ENCODE measurements at places on chromosomes 7 and 10.

GRCh38 chr10:91410638-91411371 lies 661 bp downstream of the HECTD2 start:
- H3K4me1 ChIP-seq = peaks cover 13% of the 10 kb centered on the region
- peaks cover 2% of the 10 kb centered on the region for H3K36me3 ChIP-seq
- peak overlapping the region; percentile 90 for H3K27ac ChIP-seq
- no peaks in the 10 kb centered on the region for H3K27me3 ChIP-seq

DNA sequence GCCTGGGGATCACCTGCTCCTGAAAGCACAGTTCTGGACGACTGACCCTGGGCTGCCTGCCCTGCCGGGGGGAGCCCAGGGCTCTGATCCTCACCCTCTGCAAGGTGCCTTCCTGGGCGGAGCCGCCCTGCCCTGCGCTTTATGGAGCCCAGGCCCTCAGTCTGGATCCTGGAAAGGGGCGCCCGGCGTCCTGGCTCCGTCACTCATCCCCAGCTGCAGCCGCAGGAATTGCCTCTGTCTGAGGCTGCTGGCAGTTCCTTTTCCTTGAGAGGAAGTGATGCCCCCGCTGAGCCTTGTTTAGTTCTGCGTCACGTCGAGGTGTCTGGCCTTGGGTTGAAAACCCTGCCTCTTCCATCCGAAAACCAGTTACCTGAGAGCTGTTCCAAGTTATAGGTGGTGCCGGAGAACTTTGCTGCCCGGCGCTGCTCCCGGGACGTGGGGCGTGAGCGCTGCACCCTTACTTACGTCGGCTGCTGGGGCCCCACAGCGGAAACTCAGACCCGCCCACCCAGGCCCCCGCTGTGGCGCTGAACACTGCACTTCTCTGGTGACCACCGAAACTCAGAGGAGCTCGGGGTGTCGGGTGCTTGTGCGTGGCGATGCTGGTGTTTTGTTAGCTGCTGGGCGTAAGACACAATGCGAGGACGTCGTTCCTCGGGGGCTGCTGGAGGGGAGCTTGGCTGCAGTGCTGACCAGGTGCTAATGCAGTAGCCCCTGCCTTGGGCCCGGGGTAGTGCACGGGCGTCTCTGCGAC lies 5.4 kb downstream of the MAFK start:
- peaks cover 30% of the 10 kb centered on the region for H3K4me1 ChIP-seq
- H3K4me3 ChIP-seq = no peak overlapping the region
- no peaks in the 10 kb centered on the region for H3K27me3 ChIP-seq

DNA sequence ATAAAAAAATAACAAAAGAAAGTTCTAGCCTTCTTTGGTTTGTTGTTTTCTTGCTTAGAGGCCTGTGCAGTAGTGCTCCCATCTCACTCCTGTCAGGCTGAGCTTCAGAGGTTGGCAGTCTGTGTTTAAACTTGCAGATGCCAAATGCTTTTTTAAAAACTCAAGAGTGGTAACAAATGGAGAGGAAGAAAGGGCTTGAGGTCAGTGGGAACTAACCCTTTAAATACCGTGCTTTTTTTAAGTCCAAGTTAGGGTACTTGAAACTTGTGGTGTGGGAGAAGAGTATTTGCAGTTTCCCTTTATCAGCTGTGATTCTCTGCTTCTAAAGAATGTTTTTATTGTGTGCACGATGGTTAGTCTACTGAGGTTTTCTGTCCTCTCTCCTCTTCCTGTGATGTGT lies 29.4 kb downstream of the ZRANB1 start:
- H3K4me3 ChIP-seq = no peak overlapping the region
- H3K27me3 ChIP-seq = no peaks in the 10 kb centered on the region
- H3K36me3 ChIP-seq = peaks cover 80% of the 10 kb centered on the region
- DNase-seq = no peak
- H3K4me1 ChIP-seq = peaks cover 13% of the 10 kb centered on the region

GRCh38 chr10:91162050-91162494 lies 58.4 kb upstream of the PCGF5 start:
- no peaks in the 10 kb centered on the region for H3K27me3 ChIP-seq
- peak overlapping the region; percentile 82 for H3K27ac ChIP-seq
- H3K36me3 ChIP-seq = peaks cover 8% of the 10 kb centered on the region
- DNase-seq = no peak
- H3K4me1 ChIP-seq = peaks cover 40% of the 10 kb centered on the region
- peak overlapping the region; percentile 82 for H3K4me3 ChIP-seq

Data from activated B cell treated with CpG ODN at 0.5 μM for 24 hours (primary cell).